Hepatocyte (in vitro differentiated cells): ENCODE measurements at places on chromosomes 6 and 20. TPM values are rescaled to one million over a fixed set of nuclear protein-coding genes. Genes with fewer than 3 reads are reported as not detected.

DNA sequence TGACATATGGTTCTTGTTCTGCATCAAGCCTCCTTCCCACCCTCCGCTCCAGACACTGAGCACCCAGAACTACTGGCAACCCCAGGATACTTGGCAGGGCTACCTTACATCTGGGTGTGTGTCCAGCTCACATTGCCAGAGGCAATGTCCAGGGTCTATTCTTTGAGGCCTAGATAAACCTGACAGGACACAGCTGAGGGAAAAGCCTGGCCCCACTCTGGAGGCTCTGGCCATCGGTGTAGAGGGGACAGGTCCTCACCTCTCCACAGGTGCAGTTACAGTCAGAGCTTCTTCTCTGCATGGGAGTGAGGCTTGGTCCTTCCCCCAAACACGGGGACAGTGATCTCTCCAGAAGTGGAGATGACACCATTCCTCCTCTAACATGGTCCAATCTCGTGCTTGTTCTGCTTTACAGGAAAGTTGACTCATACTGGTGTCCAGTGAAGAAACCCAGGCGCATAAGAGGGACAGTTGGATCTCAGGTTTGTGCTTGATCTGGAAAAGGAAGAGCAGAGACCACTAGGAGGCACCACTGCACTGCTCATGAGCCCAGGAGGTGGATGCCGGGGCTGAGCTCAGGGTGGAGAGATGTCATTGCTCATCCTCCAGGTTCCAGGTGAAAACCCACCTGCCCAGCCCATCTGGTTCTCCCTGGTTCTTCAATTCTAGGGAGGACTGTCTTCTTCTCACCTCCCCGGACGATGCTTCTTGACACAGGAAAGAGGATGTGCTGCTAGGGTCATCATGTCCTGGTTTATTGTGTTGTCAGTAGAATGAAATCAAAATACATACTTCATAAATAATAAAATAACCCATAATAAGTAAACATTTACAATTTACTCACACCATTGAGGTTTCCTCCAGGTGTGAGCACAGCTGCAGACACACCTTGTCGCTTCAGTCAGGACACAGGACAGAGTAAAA is 14.7 kb downstream of the HLA-F start:
- H3K27ac ChIP-seq, result no peak overlapping the region
- no peaks in the 10 kb centered on the region for H3K27me3 ChIP-seq
- no peak overlapping the region for H3K4me3 ChIP-seq
- H3K36me3 ChIP-seq, result no peaks in the 10 kb centered on the region

The GNAS gene
- total RNA-seq, result 841 and 897 TPM in 2 replicates

DNA sequence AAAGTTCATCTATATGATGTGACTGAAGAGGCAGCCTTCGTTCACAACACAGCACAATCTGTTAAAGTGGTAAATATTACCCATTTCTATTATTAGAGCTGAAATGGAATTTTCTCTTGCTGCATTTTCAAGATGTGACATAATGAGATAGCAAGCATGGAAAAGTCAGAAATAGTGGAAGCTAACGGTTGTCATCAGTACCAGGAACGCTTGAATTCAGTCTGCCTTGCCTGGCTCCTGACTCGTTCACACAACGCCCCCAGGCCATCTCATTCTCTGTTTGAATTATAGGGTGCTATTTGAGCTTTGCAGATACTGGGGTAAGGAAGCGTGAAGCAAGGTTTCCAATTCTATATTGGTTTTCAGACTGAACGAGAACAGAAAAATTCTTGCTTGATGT is 116.5 kb upstream of the MAP3K7 start:
- no peak overlapping the region for H3K27ac ChIP-seq
- H3K27me3 ChIP-seq, result peaks cover 4% of the 10 kb centered on the region
- no peak overlapping the region for H3K4me3 ChIP-seq
- no peaks in the 10 kb centered on the region for H3K36me3 ChIP-seq
- no peak for DNase-seq

- H3K36me3 ChIP-seq, result no peaks in the 10 kb centered on the region
- no peak overlapping the region for H3K4me3 ChIP-seq
- H3K27me3 ChIP-seq, result no peaks in the 10 kb centered on the region
- no peak overlapping the region for H3K27ac ChIP-seq
- no peak for DNase-seq
- no peaks in the 10 kb centered on the region for H3K4me1 ChIP-seq
Measured at GRCh38 chr20:13464702-13465101, 174.0 kb downstream of the TASP1 start.

The ID4 gene
- 44.3 and 54.6 TPM in 2 replicates for total RNA-seq

The GTF3C6 gene
- 63.1 and 70.8 TPM in 2 replicates for total RNA-seq

- peaks cover 46% of the 10 kb centered on the region for H3K4me1 ChIP-seq
- peak overlapping the region; percentile 75 for H3K27ac ChIP-seq
- no peaks in the 10 kb centered on the region for H3K27me3 ChIP-seq
- H3K4me3 ChIP-seq, result no peak overlapping the region
- no peak for DNase-seq
Measured at GRCh38 chr6:11006061-11006460, 38.0 kb downstream of the ELOVL2 start.

DNA sequence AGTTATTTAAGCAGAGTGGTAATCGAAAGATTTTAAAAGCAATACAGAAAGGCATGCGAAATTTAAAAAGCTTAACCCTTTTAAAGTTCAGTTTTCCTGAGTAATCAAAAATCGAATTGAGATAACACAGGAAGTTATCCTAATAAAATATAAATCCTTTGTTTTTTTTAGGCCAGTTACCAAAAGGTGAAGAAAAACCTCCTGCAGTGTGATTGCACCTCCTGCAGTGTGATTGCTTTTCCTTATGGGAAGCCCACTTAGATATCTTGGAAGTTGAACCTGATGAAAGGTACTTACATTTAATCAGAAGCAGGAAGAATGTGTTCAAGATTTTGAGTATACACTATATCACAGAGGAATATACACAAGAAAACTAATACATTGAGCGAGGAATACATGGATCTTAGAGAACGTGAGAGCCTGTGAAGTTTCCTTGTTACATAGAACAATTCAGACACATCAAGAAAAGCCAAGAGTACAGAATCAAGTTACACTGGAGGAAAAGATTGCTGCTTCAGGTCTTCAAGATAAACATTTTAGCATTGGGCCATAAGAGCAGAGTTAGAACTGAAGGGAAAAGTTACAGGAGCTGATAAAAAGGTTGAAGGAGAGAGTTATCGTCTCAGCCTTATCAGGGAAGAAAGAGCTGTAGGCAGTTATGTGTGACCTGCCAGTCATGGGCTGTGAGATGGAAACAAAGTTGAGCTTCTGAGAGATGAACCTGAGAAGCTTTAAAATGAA is 7.7 kb upstream of the TMEM181 start:
- DNase-seq, result no peak
- no peaks in the 10 kb centered on the region for H3K4me1 ChIP-seq
- no peak overlapping the region for H3K27ac ChIP-seq

DNA sequence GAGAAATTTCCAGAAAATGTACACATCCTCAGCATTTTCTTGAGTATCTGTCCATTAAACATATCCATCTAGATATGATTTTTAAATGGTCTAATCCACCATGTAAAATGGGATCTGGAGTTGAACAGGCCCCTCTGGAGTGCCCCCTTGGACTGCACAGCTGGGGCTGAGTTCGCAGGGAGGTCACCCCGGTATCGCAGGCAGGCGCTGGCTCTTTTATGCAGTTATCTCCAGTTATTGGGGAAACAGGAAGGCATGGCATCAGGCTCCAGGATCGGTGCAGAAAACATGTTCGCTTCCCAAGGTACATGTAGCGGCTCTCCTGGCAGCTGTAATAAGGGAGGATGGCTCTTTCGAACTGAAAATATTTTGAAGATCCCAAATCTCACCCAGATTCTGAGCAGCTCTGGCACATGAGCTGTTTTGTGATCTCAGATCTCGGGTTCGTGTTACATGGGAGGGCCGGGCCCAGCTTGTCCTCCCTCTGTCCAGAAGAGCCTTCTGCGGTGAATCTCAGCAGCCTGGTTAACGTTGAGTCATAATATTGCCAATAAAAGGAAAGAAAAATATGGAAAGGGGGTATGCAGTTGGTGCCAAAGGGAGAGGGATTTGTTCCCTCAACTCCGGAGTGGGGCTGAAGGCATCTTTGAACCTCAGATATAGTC is 167.7 kb downstream of the EYA2 start:
- no peaks in the 10 kb centered on the region for H3K27me3 ChIP-seq
- H3K36me3 ChIP-seq, result no peaks in the 10 kb centered on the region
- H3K4me3 ChIP-seq, result no peak overlapping the region
- no peak overlapping the region for H3K27ac ChIP-seq

The RIPOR2 gene
- 17.3 and 17.6 TPM in 2 replicates for total RNA-seq

DNA sequence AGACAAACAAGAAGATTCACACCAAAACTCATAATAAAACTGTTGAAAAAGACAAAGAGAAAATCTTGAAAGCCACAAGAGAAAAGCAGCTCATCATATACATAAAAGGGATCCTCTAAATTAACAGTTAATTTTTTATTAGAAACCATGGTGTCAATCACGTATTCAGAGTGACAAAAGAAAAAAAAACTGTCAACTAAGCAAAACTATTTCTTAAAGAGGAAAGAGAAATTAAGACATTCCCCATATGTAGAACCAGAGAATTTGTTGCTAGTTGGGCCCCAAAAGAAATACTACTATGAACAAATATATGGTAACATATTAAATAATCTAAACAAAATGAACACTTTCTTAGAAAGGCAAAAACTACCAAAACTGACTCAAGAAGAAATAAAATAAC is 74.3 kb upstream of the TENT5A start:
- H3K4me3 ChIP-seq, result no peak overlapping the region
- H3K27me3 ChIP-seq, result no peaks in the 10 kb centered on the region
- no peaks in the 10 kb centered on the region for H3K36me3 ChIP-seq
- H3K4me1 ChIP-seq, result peaks cover 3% of the 10 kb centered on the region
- no peak overlapping the region for H3K27ac ChIP-seq
- no peak for DNase-seq

The PLEKHG1 gene
- 6.3 and 6.8 TPM in 2 replicates for total RNA-seq

DNA sequence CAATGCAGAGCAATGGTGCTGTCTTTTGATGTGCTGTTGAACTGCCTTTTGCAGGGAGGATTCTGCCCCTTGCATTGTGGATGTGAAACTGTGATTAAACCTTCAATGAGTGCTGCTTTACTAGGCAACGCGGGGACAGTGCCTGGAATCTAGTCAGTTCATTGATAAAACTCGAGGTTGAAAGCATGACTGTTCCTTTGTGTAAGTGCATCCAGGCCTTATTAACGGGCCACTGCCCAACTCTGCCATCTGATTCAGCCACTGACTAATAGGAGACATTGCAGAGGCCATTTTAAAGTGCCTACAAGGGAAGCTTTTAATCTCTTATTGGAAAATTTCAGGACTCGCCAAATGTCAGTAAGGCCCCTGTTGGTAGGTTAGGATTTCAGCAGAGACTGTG is 49.3 kb downstream of the SLC35F1 start:
- no peaks in the 10 kb centered on the region for H3K4me1 ChIP-seq
- H3K36me3 ChIP-seq, result no peaks in the 10 kb centered on the region
- H3K27ac ChIP-seq, result no peak overlapping the region
- H3K27me3 ChIP-seq, result no peaks in the 10 kb centered on the region
- no peak overlapping the region for H3K4me3 ChIP-seq
- DNase-seq, result no peak

DNA sequence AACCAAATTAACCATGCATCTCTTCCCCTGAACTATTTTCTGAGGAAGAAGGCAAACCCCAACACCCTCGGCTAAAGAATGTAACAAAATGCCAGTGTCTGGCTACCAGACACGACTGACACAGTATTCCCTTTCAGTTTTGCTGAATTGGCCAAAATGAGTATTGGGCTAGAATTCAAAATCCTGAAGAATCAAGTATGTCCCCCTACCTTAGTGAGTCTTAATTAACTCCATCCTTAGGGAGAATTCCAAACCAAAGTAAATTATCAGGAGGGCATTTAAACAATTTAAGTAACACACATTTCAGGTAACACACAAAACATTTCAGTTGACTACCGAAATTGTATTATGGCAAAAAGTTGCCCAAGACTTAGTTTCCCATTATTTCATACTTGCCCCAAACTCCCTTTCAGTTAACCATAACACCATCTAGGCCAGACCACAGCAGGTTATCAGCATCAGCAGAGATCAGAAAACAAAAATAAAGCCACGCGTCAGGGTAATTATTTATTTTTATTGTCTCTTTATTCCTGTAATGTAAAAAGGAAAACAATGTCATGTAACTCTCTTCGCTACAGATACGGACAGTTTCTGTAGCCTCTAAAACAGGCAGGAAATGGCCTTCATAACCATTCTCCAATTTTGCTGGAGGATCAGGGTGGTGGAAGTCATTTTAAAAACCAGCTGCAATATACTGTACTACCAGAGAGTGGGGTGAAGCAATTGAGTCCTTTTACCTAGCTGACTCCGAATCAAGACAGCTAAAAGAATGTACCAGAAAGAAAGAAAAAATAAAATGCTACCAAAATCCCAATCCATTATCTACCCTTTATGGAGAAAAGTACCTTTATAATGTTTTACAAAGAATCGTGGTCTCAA is 1.9 kb downstream of the SNX5 start:
- H3K4me1 ChIP-seq, result peaks cover 40% of the 10 kb centered on the region
- no peaks in the 10 kb centered on the region for H3K27me3 ChIP-seq
- H3K36me3 ChIP-seq, result no peaks in the 10 kb centered on the region
- DNase-seq, result peak; percentile 46
- peak overlapping the region; percentile 98 for H3K27ac ChIP-seq

- no peaks in the 10 kb centered on the region for H3K27me3 ChIP-seq
- peaks cover 17% of the 10 kb centered on the region for H3K4me1 ChIP-seq
- H3K4me3 ChIP-seq, result no peak overlapping the region
- DNase-seq, result peak; percentile 55
- no peaks in the 10 kb centered on the region for H3K36me3 ChIP-seq
Measured at GRCh38 chr6:47094241-47094925, 52.3 kb upstream of the ADGRF1 start.

GRCh38 chr6:52622810-52623209 is 46.0 kb upstream of the TRAM2 start:
- no peaks in the 10 kb centered on the region for H3K27me3 ChIP-seq
- no peak for DNase-seq
- no peaks in the 10 kb centered on the region for H3K4me1 ChIP-seq
- no peak overlapping the region for H3K4me3 ChIP-seq
- H3K36me3 ChIP-seq, result no peaks in the 10 kb centered on the region

- H3K27ac ChIP-seq, result no peak overlapping the region
- no peak for DNase-seq
- H3K27me3 ChIP-seq, result no peaks in the 10 kb centered on the region
- no peak overlapping the region for H3K4me3 ChIP-seq
- H3K36me3 ChIP-seq, result no peaks in the 10 kb centered on the region
Measured at GRCh38 chr6:125904871-125905270, 51.7 kb upstream of the HINT3 start.

DNA sequence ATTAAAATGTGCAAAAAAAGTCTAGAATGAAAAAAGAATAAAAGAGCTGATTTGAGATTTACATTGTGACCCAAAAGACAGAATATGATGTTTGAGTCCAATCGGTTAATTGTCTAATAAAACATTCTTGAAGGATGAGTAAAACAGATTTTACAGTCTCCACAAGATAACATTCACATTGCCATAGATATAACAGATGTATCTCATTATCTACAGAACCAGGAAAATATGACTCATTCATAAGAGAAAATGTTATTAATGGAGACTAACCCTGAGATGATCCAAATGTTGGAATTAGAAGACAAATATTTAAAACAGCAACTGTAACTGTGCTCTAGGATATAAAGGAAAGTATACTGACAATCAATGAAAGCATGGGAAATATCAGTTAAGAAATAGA is 141.7 kb downstream of the RFX6 start:
- no peaks in the 10 kb centered on the region for H3K4me1 ChIP-seq
- no peak overlapping the region for H3K4me3 ChIP-seq
- no peak overlapping the region for H3K27ac ChIP-seq
- H3K36me3 ChIP-seq, result no peaks in the 10 kb centered on the region
